ENCODE measurements at places on chromosomes 7 and 10.

GRCh38 chr7:7706556-7707172 lies 11.7 kb downstream of the RPA3 start:
- no peak for DNase-seq

DNA sequence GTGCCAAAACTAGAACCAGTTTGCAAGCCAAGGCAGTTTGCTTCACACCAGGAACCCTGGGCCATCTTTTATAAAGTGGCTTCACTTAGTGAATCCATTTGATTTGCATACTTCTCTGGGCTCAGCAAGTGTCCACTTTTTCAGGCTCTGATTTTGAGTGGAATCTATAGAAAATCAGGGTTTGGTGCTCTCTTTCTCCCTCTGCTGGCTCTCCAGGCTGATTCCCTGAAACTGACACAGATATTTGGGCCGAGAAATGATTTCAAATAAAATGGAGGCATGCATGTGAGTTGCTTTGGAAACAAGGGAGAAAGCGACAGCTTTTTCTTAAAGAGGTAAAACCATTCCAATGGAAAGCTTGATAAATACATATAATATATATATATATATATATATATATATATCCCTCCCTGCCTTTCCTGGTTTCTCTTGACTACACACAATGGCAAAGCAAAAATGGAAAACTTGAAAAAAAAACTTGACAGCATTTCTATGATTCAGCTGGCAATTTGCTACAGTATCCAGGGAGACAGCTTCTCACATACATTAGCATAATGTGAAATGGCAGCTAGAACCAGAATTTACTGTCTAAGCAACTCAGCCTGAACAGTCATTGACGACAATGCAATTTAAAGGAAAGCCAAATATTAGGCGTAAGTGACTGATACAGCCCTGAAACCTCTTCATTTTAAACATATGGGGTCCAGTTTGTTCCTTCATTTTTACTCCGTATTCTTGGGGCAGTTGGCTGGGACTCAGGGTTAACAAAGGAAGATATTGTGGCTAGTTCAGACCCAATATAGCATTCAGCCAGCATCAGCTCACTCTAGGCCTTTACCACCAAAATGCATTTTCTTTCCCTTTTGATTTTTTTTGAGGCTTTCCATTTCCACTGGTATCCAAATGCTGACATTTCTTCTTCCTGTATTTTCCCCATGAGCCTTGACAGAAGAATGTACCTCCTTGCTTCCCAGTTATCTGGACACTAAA lies 188.5 kb downstream of the TMEM178B start:
- no peak for DNase-seq

DNA sequence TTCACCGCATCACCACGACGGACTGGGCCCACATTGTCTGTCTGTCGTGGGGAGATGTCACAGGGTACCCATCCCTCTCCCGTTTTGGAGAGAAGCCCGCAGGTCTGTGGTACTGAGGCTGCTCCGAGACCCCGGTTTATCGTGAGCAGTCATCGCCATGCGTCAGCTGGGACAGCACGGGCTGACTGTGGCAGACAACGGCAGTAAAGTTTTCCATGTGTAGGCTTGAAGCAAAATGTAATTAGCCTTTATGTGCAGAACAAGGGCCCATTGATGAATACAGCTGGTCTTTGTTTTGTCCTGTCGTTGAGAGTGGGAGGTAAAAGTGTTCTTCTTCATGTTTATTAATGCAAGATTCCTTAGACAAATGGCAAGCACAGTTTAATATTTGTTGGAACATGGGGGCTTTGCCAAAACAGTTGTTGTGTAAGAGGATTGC lies 167.4 kb upstream of the SH2B2 start:
- DNase-seq = no peak

DNA sequence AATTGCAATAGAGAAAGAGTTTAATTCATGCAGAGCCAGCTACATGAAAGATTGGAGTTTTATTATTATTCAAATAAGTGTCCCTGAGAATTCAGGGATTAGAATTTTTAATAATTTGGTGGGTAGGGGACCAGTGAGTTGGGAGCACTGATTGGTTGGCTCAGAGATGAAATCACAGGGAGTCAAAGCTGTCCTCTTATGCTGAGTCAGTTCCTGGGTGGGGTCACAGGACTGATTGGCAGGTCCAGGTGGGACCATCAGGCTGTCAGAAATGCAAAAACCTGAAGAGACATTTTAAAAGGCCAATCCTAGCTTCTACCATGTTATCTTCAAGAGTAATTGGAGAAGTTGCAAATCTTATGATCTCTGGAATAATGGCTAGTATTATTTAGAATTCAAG lies 56.0 kb upstream of the KAT6B start:
- no peak for DNase-seq

DNA sequence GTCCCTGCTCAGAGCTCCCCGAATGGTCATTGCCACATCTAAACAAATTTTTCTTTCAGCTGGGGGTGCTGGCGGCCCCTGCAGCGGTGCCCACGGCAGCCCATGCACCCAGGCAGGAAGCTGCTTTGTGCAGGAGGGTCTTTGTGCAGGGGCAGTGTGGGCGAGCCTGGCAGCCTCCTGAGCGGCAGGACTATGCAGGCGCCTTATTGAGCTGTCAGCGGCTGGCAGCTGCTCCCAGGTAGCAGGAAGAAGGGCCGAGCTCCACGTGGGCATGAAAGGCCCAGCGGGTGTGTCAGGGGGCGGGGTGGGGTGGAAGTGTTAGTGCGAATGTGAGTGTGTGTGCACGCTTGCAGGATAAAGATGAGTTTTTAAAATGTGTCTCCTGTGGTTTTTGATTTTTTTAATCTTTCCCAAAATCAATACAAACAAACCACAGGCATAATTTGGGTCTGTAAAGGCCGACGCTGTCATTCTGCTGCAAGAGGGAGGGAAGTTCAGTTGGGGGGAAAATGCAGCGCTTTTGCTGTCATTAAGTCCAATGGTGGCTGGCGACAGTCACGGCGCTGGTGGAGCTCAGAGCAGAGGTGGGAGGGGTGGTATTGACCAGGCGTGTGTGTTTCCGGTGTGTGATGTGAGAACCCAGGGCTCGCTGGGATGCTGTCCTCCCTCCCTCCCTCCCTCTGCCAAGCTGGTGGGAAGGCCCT lies 83.9 kb downstream of the LHPP start:
- no peak for DNase-seq

GRCh38 chr7:82595176-82595575 lies 151.6 kb upstream of the CACNA2D1 start:
- DNase-seq = no peak

GRCh38 chr10:124842721-124843120 lies 41.1 kb downstream of the ABRAXAS2 start:
- no peak for DNase-seq

- DNase-seq = no peak
These were observed 55.8 kb downstream of the PRKG1 start for GRCh38 chr10:51129946-51130544.

DNA sequence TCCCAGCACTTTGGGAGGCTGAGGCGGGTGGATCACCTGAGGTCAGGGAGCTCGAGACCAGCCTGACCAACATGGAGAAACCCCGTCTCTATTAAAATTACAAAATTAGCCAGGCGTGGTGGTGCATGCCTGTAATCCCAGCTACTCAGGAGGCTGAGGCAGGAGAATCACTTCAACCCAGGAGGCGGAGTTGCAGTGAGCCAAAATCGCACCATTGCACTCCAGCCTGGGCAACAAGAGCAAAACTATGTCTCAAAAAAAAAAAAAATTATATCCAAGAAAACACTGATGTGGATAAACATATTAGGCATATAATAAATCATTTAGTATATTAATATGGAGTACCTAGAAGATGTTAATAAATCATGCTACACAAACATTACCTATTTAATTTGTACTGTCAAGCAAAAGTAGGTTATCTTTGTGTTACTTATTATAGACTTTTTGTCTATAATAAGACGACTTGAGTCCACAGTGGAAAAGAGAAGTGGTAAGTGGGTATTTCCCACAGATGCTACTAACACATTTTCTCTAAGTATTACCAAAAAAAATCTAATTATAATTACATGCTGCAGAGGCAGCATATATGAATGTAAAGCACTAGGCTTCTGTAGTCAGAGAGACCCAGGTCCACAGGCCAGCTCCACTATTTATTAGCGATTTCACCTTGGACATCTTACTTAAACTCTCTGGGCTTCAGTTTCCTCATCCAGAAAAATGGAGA lies 34.5 kb downstream of the DNMBP start:
- DNase-seq = no peak

GRCh38 chr10:5291501-5292195 lies 73.1 kb upstream of the UCN3 start:
- DNase-seq = peak; percentile 85

DNA sequence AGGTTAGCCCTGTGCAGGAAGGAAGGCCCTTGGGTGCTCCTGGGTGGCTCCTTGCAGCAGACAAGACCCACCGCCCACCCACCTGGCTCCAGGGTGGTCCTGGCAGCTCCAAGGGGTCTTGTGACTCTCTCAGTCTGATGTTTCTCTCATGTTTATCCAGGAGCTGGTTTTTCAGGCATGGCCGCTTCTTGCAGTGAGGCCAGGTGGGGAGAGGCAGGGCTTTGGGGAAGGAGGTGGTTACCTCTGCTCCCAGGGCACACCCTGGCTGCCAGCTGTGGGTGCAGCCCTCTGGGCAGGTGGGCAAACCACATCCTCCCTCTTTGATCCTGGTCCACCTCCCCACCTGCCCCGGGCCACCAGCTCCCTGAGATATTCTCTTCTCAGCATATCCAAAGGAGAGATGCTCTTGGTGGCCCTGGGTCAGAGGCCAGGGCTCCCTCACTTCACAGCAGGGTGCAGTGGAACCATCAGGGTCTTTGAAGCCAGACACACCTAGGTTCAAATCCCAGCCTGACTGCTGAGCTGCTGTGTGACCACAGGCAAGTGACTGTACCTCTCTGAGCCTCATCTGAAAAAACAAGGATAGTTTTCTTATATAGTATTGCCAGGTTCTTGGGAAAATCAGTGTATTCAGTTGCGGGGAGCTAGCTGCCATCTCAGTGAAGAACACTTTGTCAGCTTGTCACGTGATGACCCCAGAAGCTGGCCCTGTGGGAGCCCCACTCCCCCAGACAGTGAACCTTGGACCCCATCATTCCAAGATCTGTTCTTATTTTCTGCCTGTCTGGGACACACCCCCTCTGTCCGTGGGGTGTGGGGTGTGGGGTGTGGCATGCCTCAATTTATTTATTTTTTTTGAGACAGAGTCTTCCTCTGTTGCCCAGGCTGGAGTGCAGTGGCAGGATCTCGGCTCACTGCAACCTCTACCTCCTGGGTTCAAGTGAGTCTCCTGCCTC lies 11.5 kb downstream of the GTF2IRD1 start:
- DNase-seq = no peak

DNA sequence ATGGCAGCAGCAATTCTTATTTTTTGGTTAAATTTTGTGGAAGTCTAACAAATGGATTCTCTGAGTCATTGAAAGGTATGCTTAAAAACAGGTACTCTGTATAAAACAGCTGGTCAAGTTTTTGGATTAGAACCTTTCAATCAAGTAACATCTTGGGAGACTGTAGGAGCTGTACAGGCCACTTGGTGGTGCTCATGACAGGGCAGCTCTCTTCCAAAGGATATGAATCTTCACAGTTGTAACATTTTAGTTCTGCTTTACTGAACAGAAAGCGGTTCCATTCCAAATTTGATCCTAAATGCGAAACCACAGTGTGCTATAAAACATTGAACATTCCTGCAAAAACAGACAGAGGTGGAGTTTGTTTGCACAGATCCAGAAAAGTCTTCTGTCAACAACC lies 44.5 kb upstream of the AGR3 start:
- peak; percentile 57 for DNase-seq

- no peak for DNase-seq
These were observed 5.6 kb downstream of the C10orf105 start for GRCh38 chr10:71714031-71714410.

GRCh38 chr10:1205450-1206030 lies 149.4 kb downstream of the WDR37 start:
- no peak for DNase-seq

- no peak for DNase-seq
These were observed 128.7 kb downstream of the TSPAN12 start for GRCh38 chr7:120729245-120729644.
